Stimulated activated CD4-positive, alpha-beta T cell treated with anti-CD3 and anti-CD28 coated beads, TNF-alpha, amount 100 ng/mL, for 1 hour (primary cell): ENCODE measurements at places on chromosomes 5 and 9.

DNA sequence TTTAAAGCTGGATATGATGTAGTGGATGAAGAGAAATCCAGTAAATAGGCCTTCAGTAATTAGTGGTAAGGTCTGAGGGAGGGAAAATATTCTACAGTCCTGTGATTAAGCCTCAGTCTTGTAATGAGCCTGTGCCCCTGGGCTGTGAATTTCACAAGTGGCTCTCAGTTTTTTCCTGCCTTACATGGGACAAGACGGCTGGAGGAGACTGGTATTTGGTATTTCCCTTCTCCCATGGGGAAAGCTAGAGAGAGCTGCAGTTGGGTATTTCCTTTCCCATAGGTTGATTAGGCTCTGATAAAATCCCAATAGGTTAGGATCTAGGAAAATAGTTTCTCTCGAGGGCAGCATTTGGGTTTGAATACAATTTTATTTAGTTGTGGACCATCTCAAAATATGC lies 62.2 kb upstream of the GNA14 start:
- no peak for DNase-seq

DNA sequence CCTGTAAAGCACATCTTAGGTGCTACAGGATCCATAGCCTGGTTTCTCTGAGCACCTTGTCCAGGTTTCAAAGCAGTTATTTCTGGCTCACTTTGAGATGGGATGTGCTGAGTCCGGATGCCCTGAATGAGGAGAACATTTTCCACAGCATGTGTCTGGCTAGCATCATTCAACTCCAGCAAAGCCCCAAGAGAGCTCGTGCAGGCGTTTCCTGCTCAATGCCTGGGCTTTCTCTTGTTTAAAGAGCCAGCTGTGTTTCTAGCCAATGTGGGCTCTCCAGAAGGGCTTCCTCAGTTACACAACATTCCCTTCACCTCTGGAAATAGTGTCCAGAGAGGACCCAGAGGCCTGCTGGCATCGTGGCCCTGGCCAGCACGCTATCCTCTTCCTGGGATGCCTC lies 411.7 kb downstream of the DMAC1 start:
- DNase-seq = no peak

- no peak for DNase-seq
Observed at GRCh38 chr9:111474385-111474784, 9.8 kb downstream of the ECPAS start.

- DNase-seq = no peak
Observed at GRCh38 chr9:122127396-122127798, 32.2 kb downstream of the NDUFA8 start.

DNA sequence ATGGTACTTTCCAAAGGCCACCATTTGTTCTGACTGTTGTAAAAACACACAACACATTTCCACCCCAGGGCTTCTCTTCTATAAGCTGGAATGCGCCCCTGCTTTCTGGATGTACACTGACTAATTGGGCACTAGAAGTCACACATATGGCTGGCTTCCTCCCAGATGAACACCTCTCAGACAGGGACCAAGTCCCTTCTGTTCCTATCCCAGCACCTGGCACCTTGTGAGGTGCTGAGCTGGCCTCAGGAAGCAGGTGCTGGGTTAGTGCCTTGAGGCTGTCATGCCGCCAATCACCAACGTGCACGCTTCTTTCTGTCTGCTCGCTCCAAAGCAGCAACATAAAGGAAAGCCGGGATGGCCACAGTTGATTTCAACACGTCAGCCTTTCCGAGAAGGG lies 93.2 kb downstream of the FSTL4 start:
- DNase-seq = no peak

DNA sequence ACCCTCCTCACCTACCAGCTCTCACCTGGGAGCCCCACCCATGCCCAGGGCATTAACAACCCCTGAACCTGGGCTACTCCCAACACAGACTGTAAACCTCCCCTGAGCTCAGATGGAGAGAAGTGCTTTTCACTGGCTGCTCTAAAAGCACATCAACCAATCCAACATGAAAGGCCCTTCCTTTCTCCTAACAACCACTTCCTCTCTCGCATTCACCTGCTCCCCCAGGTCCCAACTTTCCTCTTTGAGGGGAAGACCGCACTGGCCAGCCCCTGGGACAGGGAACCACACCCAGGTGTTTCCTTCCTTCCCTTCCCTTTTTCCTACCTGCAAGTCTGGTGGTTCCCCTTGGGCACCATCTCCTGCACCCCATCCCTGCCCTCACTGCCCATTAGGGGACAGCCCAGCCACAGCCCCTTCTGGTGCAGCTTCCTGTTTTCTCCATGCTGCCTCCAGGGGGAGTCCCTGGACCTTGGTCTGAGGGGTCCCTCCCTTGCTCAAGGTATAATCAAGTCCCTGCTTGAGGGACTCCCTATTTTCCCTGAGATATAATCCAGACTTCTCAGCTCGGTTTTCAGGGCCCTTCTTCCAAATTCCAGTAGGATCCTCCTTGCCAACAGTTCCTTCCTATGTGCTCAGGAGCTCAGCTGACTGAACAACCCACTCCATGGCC lies 30.5 kb upstream of the DAB2IP start:
- DNase-seq = no peak

GRCh38 chr9:33024126-33024965 lies 727 bp upstream of the DNAJA1 start:
- no peak for DNase-seq

GRCh38 chr5:11013793-11014192 lies 252.8 kb upstream of the DAP start:
- DNase-seq = no peak

- DNase-seq = no peak
Observed at GRCh38 chr5:142785206-142785605, 15.0 kb downstream of the ARHGAP26 start.

- peak; percentile 3 for DNase-seq
Observed at GRCh38 chr9:97038611-97039513, at the start of gene CTSV. Gene CTSV (minus strand): TSS chr9:97039142. CDS start chr9:97038043, 1,099 bp downstream.

DNA sequence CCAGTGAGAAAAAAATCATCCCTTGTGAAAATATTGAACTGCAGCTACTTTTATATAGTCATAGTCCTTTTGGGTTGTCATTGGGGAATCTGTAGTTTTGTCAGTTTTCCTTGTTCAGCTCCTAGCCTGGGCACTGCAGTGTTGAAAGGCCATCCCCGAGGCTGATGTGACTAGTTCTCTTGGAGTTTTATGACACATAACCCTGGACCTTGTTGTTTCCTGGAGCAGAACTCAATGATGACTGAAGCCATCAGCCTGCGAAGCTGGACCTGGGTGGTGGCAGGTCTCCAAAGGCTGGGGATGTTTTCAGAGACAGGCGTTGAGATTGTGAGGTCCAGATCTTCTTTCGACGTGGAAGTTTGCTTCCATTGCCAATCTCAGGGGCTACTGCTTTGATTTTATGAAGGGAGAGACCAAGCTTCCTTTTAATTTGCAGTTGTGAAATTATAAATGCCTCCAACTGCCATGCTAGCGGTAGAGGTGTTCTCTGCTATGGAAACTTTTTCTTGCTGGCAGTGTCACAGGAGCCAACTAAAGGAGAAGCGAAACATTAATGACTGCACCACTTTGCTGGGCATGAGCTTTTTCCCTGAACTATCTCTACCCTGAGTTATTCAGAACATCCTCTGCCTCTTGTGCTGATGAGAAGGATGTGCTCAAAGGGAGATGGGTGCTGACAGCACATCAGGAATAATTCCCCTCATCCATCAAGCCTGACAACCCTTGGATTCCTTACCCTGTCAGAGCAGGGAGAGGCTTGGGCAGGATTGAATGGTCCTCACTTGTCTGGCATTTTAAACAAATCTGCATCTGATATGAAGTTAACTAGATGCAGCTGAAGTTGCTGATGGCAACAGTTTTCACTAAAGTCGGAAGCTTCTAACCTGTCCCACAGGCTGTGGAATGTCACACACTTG lies 209.6 kb downstream of the MAST4 start:
- DNase-seq = no peak

GRCh38 chr5:161258438-161258837 lies 288.1 kb downstream of the GABRB2 start:
- DNase-seq = no peak

DNA sequence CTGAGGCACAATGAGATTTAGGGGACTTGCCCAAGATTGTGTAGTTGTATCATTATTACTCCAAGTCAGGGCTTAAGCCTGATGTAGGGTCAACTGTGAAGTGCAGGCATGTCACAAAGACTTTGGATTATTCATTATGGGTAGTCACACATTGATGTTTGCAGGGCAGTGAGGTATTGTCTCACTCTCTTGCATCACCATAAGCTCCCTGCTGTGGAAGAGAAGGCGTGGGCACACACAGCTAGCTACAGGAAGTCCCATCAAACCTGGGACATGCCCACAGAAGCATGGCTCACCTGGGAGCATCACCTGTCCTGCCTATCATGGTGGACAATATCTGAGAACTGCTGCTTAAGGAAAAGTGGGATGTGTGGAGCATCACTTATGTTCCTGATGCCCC lies 42.1 kb downstream of the TMOD1 start:
- no peak for DNase-seq

DNA sequence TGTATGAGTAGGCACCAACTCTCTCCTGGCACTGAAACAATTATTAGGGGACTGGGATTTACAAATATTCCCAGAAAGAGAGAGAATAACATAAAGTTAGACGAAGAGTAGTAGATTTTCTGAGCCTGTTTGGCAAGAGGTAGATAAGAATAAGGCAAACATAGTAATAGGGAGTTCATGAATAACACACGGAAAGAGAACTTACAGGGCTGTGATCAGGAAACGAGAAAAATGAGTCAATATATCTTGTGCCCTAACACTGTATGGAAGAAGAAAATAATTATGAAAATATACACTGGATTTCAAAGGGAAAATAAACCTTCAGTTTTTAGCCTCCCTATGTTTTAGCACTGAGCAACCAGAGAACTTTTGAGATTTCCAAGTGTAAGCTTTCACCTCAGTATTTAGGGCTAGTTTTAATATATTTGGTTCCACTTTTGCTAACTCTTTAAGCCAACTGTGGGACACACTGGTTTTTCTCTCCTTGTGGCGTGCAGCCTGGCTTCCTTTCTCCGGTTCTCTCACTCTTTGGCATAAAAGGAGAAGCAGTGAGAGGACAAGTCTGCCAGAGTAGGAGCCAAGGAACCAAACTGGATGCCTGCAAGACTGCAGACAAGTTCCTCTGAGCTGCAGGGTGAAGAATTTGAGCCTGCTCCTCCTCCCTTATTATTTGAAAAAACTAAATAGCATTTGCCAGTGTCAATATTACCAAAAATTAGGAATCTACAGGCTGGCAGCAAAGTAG lies 6.6 kb upstream of the KCNN2 start:
- DNase-seq = no peak

DNA sequence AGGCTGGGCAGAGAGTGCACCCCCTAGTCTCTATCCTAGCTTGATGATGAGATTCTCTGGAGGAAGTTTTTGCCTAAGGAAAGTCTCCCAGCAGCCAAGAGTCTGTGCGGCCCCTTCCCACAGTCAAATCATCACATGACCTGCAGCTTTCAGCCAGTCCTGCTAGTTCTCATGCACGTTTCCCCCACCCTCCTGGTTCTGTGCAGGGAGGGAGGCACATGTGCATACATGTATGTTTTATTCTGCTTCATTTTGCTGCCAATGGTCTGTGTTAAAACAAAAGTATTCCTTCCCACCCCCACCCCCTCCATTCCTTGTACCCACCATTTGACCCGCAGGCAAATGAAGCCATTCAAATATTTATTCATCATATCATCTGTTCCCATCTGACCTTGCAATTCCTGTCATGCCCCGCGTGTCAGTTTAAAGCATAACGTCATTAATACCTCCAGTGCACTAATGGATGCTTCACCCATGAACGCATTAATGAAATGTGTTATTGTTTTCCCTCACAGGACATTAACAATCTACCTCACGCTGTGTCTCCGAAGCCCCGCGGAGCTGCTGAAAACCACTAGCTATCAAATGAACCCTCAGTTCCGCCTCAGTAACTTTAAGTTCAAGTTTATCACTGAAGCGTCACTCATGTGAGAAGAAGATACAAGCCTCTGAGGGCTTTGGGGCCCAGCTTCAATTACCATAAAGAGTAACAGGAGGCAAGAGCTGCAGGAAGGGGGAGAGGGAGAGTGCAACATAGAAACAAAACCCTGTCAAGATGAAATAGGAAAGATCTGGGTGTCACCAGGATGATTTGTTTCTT lies 139.6 kb downstream of the RASEF start:
- DNase-seq = no peak

DNA sequence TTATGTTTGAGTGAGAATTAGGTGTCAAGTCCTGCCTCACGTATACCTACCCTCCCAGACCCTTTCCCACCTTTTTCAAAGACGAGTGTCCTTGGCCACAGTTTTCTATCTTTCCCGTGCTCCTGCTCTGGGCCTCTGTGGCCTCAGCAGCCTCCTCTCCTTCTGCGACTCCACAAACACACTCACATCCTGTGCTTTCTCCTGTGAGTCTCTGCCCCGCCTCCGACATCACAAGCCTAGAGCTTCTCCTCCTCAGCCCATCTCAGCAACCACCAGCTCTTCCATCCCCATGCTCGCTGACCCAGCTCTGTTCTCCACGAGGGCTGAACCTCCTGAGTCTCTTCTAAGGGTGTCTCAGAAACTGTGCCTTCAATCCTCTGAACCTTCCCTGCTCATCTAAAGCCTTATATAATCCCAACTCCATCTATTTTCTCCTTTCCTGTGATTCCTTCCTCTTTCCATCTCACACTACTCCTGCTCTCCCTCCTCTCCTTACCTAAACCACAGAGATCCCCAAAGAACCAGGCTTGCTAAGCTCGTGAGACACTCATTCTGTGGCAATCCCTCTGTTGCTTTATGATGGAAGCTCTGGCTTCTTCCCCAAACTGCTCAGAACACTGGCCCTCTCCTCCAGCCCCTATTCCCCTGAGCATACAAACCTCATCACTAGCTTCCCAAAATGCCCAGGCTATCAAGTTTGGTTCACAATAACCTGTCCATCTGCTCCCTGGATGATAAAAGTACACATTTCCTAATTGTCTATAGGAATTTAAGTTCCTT lies 55.2 kb downstream of the RASEF start:
- DNase-seq = no peak

DNA sequence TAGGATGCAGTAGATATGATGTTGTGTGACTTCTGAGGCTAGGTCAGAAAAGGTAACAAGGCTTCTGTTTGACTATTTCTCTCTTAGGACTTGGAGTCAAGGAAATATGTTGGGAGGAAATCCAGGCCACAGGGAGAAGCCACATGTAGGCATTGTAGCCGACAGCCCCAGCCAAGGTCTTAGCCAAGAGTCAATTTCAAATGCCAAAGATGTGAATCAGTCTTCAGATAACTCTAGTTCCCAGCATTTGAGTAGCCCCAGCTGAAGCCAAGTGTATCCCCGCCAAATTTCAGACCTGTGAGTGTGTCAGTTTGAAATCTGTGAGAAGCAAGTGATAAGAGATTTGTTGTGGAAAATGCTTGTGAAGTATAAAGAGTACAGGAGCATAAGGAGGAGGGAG lies 38.1 kb upstream of the ISL1 start:
- no peak for DNase-seq

DNA sequence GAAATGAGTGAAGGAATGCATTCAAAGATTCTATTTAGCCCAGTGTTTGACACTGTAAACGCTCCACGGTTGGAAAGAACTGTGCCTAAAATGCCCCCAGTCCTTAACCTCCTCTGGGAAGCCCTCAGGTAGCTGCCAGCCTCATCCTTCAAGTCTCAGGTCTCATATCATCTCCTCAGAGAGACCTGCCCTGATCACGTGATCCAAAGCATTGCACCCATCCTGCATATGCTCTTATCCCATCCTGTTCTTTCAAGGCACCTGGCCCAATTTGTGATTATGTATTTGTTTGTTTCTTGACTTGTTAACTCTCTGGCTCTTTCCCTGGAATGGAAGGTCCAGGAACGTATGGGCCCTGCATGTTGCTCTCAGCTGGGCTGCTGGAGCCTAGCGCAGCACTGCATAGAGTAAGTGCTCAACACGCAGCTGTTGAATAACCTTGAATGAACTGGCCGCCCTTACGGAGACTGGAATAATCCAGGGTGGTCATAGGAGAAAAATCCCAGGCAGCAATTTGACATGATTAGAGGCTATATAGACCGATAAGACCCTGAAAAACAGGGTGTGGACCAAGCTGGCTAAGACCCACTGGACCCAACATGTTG lies 8.7 kb downstream of the C1QTNF2 start:
- DNase-seq = no peak
